ENCODE measurements at places on chromosomes 7 and 10.
A peak's percentile ranks its signal among the peaks of the same experiment; 100 is the strongest.

GRCh38 chr7:108127461-108127860, 2.7 kb downstream of the LAMB4 start:
- DNase-seq: no peak

DNA sequence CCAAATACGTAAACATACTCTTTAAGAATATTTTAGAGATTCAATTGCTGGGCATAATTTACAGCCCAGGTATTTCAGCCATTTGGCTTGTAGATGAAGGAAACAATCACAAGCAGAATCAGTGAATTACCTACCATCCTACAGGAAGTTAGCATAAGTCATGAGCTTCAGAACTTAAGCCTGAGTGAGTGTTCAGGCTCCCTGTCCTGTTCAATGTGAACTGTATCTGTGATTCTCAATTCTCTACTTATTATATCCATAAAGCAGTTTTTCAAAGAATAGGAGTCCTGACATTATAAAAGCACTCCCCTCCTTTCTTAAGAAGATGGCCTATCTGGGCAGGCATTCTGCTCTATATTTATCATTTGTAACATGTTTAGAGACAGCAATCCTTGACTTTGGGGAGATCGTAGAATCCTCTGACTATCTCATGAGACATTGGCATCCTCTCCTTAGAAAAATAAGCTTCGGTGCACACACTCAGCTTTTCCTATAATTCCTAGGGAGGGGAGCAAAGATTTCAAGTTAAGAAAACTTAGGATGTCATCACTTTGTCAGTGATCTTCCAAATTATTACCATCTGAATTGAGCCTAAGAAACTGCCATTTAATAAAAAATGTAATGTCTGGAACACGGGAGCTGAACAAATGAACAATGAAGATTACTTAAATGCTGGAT, 645.2 kb upstream of the IGFBP3 start:
- DNase-seq: no peak

GRCh38 chr10:1373287-1373686, 317.1 kb downstream of the WDR37 start:
- no peak for DNase-seq

- DNase-seq: no peak
Measured at GRCh38 chr10:23053036-23053435, 42.3 kb upstream of the MSRB2 start.

GRCh38 chr7:2698581-2699288, 10.7 kb downstream of the AMZ1 start:
- peak; percentile 44 for DNase-seq

- no peak for DNase-seq
Measured at GRCh38 chr7:23960361-23960760, 250.3 kb downstream of the STK31 start.

GRCh38 chr7:151505433-151505832, 14.3 kb downstream of the RHEB start:
- no peak for DNase-seq

GRCh38 chr7:2919256-2919655, 75.1 kb upstream of the GNA12 start:
- no peak for DNase-seq

- DNase-seq: no peak
Measured at GRCh38 chr7:132395361-132395760, 180.9 kb downstream of the PLXNA4 start.

DNA sequence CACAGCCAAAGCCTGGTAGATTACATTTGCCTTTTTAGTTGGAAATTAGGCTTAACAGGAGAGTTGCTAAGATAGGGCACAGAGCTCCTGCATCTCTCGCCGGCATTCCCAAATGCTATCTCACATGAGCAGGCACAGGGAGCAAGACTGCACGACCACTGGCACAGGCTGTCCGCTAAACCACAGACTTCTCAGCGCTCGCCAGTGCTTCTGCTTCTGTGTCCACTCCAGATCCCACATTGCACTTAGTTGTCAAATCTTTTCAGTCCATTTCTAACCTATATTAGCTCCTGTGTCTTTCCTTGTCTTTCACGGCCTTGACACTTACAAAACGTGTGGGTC, 138.9 kb downstream of the EGFR start:
- DNase-seq: no peak

DNA sequence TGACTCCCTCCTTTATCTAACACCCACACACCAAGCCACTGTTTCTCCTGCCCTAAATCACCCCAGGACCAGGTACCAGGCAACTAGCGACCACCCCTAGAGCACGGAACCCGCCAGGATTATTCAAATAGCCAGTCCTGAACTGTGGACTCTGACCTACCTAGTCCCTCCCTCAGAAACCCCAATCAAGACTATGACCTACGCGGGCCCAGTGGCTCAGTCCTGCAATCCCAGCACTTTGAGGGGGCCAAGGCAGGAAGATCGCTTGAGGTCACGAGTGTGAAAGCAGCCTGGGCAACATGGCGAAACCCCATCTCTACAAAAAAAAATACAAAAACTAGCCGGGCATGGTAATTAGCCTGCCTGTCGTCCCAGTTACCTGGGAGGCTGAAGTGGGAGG, 232.8 kb upstream of the FOXK1 start:
- DNase-seq: no peak

- DNase-seq: no peak
Measured at GRCh38 chr10:48474765-48475365, 130.0 kb downstream of the ARHGAP22 start.

GRCh38 chr10:49272251-49273081, 26.5 kb upstream of the C10orf71 start:
- no peak for DNase-seq

DNA sequence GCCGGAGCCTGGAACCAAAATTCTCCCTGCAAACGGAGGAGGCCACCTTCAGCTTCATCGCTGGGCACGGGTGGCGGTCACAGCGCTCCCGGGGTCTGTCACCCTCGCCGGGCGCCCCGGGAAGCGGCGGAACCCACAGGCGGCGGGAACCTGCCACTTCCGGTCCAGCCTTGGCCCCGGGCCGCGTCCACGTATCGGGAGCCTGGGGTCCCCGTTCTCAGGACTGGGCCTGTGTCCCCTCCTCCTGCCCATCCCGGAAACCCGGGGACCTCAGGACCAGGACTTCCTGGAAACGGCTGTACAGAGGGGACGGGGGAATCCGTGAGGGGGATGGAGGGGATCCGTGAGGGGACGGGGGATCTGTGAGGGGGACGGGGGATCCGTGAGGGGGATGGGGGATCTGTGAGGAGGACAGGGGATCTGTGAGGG, 25.4 kb downstream of the PDGFA start:
- no peak for DNase-seq

DNA sequence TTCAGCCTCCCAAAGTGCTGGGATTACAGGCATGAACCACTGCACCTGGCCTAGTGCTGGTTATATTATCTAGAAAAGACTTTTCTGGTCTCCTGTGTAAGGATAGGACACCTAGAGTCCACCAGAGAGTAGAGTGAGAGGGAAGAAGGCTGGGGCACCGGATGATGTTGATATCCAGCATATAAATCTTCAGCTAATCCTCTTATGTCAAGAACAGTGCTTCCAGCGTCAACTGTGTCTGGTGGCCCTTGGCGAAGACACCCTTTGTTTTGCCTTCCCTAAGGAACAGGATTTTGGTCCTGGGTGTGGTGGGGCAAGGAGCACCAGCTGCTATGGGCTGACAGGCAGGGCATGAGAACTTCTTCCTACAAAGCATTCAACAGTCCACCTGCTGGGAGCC, 16.3 kb upstream of the INMT start:
- no peak for DNase-seq

DNA sequence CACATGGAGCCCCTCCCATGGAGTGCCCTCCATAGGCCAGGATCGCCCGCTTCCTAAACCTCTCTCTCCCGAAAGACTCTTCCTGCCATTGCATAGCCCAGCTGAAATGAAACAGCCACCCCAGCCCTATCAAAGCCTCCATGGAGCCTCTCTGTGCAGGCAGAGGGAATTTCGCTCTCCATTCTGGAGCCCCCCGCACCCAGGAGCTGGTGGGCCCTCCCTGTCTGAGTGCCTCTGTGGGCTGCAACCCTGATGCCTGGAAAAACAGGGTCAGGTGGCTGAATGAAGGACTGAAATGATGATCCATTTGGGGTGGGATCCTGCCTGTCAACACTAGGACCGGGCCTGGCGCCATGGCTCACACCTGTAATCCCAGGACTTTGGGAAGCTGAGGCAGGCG, 106.4 kb downstream of the FAM53B start:
- DNase-seq: no peak

- DNase-seq: no peak
Measured at GRCh38 chr7:74153736-74154135, 20.4 kb upstream of the EIF4H start.

DNA sequence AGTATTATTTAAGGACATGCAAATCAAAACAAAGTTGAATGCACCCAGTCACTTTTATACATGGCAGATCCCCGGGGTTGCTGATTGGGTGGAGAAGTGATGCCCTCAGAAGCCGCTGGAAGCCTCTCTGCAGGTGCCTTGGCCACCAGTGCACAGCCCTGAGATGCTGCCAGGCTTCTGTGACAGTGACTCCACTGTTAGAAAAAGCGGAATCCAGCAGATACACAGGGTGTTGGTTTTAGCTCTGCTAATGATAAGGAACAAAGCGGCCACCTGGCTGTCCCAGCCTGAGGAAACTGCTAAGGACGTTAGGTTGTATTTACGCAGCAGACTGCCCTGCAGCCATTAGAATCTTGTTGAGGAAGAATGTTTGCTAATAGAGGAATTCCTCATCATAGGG, 47.5 kb downstream of the JAKMIP3 start:
- no peak for DNase-seq

DNA sequence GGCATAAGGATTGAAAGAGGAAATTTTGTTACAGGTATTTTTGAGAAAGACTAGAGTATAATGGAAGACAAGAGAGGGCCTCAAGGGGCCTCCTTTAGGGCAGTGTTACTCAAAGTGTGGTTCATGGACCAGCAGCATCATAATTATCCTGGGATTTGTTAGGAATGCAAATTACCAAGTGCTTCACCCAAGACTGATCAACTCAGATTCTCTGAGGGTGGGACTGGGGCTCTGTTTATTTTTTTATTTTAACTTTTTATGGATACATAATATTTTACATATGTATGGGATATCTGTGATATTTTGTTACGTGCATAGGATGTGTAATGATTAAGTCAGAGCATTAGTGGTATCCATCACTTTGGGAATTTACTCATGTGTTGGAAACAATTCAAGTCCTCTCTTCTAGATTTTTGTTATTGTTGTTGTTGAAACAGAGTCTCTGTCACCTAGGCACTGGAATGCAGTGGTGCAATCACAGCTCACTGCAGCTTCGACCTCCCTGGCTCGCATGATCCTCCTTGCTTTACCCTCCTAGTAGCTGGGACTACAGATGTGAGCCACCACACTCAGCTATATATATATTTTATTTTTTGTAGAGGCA, 2.2 kb upstream of the KCTD7 start:
- DNase-seq: no peak

- DNase-seq: no peak
Measured at GRCh38 chr7:157625973-157626742, 289.4 kb downstream of the DNAJB6 start.

- no peak for DNase-seq
Measured at GRCh38 chr10:23556727-23557440, 118.0 kb downstream of the OTUD1 start.

DNA sequence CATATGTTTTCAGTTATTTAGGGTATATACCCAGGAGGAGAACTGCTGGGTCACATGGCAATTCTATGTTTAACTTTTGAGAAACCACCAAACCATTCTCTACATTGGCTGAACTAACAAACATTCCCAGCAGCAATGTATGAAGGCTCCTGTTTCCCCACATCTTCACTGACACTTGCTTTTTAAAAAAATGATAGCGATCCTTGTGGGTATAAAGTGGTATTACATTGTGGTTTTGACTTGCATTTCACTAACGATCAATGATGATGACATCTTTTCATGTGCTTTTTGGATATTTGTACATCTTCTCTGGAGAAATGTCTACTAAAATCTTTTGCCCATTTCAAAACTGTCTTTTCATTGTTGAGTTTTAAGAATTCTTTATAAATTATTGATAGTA, 51.2 kb upstream of the ANAPC16 start:
- no peak for DNase-seq

GRCh38 chr7:6232534-6232933, 39.9 kb downstream of the CYTH3 start:
- no peak for DNase-seq

GRCh38 chr7:1864161-1864940, 194.3 kb downstream of the ELFN1 start:
- no peak for DNase-seq

DNA sequence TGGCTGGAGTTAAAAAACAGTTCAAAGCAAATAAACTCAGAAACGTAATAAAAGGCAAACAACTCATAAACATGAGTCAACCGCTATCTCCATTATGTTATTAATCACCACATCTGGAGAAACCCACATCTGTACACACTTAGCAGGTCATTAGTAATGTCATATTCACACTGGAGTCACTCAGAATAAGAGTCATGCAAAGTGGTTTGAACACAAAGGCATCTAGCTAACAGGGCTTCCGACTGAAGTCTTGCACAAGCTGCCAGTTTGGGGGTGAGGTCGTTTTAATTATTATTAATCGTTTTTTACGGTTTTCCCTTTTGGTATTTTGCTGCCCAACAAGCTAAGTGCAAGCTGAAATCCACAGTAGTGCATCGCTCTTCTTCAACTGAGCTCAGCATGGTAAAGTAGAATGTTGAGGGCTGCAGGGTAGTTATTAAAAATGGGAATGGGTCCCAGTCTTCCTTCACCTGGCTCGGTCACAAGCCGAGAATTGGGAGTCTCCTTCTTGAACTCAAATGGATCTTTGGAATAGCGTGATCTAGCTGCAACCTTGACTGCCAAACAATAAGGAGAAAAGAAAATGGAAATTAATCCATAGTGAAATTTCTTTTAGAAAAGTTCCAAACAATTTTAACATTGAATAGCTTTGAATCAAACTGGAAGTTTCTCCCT, 663.5 kb downstream of the KCNMA1 start:
- no peak for DNase-seq

GRCh38 chr7:122887198-122887597, 938 bp upstream of the CADPS2 start:
- no peak for DNase-seq

- DNase-seq: no peak
Measured at GRCh38 chr7:69104023-69104422, 494.3 kb upstream of the AUTS2 start.

- no peak for DNase-seq
Measured at GRCh38 chr7:138154661-138155060, 78.4 kb downstream of the AKR1D1 start.

- DNase-seq: no peak
Measured at GRCh38 chr7:27242555-27243339, at the start of gene EVX1. EVX1 (plus strand) TSS chr7:27242802; CDS start chr7:27243031, 229 bp downstream.

DNA sequence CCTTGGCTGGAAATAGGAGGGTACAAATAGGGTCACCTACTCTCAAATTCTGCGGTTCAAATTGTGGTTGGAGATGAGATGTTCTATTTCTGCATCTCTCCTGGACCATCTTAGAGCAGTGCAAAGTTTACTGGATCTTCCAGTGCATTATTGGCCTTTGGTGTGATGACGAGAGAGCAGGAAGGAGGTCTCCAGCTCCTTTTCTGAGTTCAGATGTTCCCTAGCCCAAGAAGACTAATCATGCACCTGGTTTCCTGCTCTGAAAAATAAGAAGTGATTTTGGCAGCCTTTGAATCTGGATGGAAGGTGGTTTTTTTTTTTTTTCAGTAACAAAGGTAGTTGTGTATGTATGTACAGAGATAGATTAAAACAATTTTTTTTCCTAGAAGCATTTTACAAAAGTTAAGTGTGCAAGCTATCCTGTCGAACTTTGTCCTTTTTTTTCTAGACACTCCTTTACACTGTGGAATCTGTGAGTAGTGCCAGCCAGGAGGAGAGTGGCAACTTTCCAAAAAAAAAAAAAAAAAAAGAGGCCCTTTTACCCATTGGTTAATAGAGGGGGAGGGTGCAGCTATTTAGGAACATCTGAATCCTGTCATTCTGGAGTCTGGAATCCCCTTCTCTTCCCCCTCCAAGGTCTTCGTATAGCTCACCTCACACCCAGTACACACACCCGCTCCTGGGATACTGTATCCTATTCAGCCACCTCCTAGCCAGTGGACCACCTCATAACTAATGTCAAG, 26.3 kb downstream of the PAPSS2 start:
- no peak for DNase-seq
